C1 segment of cervical spinal cord (tissue), 14 donors: ENCODE measurements at places on chromosomes 4 and X.

GRCh38 chrX:18971506-18971905 is 12.4 kb downstream of the PHKA2 start:
- no peak for DNase-seq

DNA sequence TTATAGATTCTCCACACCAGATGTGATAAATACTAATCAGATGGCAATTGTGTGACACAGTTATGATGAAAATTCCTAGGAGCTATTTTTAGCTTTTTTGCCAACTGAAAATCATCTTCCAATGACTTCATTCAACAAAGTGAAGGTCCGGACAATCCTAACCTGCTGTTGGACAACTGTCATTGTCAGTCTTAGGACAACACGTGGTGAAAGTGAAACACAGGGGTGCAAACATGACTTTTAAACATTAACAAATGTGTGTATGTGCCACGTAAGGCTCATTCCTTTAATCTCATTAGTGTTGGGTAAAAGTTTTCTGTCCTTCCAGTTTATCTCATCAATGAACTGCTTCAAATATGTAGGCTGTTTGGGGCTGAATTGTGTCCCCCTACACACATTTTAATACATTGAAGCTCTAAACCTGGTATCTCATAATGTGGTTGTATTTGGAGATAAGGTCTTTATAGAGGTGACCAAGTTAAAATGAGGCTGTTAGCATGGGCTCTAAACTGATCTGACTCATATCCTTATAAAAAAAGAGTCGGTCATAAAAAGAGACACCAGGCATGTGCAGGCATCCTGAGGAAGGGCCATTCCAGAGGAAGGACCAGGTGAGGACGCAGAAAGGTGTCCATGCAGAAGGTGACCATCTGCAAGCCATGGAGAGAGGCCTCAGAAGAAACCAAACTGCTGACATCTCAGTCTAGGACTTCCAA is 41.2 kb upstream of the SMAD1 start:
- DNase-seq = no peak

DNA sequence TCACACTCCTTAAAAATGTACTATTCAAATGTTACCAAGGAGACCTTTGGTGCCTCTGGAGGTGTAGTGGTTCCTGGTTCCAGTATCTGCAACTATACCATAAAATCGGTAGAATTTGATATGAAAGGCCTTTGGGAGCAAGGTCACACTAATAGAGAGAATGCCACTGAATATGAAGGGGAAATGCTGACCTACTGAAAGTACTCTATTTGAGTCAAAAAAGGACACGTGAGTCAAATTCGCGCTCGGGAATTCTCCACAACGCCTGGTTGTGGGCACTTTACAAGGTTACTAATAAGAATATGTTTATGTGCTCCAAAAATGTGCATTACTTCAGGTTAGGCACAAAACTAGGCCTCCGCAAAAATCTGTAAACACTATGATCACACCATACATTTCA is 39.5 kb upstream of the RELL1 start:
- DNase-seq = no peak

DNA sequence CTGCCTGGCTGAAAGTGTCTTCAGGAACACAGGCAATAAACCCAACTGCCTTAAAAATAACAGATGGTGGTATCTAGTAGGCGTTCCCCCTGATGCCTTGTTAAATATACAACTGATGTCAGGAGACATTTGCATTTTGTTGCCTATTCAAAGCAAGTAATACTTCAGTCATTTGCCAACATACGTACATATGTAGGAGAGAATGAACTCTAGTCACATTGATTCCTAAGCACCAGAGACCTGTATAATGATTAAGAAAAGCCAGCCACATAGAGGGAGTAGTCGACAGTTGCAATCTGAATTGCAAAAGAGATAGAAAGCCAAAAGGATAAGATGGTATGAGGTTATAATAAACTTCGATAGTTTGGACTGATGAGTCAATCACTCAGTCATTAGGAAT is 191.0 kb upstream of the EMCN start:
- no peak for DNase-seq

- DNase-seq = no peak
Observed at GRCh38 chr4:150209140-150209829, 131.0 kb downstream of the DCLK2 start.

DNA sequence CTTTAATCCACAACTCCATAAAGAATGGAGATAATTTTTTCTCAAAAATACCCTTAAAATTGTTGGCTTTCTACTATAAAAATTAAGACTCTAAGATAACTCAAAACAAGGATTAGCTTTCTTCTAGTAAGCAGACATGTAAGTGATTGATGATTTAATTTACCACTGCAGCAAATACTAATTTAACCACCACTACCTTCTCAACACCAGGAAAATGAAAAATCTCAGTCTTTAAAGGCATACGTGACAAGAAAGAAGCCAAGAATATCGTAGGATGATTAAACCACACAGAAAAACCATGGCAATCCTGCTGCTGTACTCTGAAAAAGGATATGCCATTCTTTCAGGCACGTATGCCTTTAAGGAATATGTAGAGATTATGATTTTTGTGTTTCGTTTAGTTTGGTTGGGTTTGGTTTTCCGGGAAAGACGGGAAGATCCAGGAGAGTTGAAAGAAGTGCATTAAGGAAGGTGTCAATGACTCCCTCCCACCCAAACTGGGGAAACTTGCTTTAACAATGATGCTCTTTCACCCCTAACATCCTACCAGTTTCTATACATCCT is 881 bp downstream of the LRCH2 start:
- DNase-seq = no peak

GRCh38 chr4:110224812-110225211 is 26.4 kb upstream of the ELOVL6 start:
- no peak for DNase-seq

GRCh38 chrX:49183701-49184281 is 2.4 kb downstream of the PRICKLE3 start:
- DNase-seq = no peak

DNA sequence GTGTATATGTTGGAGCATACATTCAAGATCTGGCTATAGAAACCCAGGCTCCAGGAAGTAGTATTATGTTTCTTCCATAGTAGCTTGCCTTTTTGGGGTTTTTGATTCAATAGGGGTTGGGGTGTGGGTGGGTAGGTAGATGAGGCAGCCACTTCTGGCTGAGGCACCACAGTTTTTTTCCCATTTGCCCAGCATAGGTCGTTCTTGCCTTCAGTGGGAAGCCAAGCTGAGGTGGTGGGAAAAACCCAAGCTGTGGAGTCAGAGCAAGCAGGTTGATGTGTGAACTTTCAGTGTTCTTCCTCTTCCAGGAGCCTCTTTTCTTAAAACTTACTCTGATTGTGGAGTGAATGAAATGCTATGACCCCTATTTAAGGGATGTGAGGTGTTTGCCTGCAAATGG is 67.0 kb upstream of the RPS6KA3 start:
- no peak for DNase-seq

DNA sequence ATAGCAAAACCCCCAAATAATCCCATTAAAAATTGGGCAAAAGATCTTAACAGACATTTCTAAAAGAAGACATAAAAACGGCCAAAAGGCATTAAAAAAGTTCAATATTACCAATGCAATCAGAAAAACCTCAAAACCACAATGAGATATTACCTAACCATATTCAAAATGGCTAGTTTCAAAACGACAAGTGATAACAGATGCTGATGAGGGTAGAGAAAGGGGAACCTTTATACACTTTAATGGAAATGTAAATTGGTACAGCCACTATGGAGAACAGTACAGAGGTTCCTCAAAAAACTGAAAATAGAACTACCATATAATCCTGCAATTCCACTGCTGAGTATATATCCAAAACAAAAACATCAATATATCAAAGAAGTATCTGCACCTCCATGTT is 6.2 kb downstream of the AADAT start:
- no peak for DNase-seq

DNA sequence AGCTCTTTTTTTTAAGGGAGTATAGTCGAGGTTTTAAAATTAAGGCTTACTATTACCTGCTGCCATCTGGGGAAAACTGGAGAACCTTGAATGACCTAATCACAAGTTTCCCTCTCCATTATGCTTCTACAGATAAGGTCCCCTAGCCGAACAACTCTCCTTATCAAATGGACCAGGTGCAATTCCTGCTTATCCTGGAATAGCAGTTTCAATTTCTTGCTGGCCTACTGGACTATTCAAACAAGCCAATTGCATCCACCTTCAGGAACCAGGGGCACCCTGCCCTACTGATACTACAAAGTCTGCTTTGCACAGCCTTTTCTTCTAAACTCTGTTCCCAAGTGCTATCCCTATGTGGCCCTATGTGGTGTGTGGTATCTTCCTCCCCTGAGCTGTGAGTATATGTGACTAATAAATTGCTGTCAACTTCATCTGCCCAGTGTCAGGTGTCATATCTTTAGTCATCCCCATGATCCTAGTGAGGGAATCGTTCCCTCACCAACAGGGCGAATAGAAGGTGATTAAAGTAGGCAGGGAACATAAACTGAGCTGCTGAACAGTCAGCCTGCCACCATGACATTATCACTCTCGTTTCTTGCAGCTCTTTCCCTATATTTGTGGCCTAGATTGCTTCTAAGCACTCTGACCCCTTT is 128.5 kb downstream of the ATG4A start:
- no peak for DNase-seq

GRCh38 chr4:93743635-93744034 is 84.9 kb upstream of the ATOH1 start:
- no peak for DNase-seq

DNA sequence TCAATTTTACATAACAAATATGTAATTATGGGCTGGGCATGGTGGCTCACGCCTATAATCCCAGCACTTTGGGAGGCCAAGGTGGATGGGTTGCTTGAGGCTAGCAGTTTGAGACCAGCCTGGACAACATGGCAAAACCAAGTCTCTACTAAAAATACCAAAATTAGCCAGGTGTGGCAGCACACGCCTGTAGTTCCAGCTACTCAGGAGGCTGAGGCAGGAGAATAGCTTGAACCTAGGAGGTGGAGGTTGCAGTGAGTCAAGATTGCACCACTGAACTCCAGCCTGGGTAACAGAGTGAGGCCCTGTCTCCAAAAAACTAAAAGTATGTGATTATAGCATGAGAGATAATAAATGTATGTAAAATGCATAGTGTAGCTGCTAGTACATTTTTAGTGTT is 229.0 kb downstream of the PPARGC1A start:
- DNase-seq = no peak

DNA sequence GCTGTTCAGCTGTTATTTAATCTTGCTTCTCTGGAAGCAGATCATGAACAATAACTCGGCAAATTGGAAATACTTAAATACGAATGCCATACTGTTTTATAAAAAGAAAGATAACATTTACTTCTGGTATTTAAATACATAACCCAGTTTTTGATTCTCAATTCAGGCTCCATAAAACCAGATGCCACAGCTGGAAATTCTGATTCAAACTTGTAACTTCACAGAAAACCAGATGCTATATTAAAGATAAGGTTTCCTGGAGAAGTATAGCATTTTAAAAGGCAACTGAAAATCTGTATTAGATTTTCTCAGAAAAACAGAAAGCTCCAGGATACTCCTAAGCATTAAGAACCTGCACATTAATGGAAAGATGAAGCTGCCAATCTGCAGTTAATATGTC is 40.2 kb downstream of the STX18 start:
- no peak for DNase-seq

- no peak for DNase-seq
Observed at GRCh38 chr4:111639120-111639690, 506.0 kb upstream of the FAM241A start.

- DNase-seq = no peak
Observed at GRCh38 chr4:25313201-25313895, 774 bp downstream of the ZCCHC4 start.
